Breast epithelium (tissue), 4 donors: ENCODE measurements at places on chromosomes 2 and 18.
A peak's percentile ranks its signal among the peaks of the same experiment; 100 is the strongest.

GRCh38 chr18:48922801-48923730 lies 27.7 kb downstream of the SMAD7 start:
- no peak for DNase-seq

DNA sequence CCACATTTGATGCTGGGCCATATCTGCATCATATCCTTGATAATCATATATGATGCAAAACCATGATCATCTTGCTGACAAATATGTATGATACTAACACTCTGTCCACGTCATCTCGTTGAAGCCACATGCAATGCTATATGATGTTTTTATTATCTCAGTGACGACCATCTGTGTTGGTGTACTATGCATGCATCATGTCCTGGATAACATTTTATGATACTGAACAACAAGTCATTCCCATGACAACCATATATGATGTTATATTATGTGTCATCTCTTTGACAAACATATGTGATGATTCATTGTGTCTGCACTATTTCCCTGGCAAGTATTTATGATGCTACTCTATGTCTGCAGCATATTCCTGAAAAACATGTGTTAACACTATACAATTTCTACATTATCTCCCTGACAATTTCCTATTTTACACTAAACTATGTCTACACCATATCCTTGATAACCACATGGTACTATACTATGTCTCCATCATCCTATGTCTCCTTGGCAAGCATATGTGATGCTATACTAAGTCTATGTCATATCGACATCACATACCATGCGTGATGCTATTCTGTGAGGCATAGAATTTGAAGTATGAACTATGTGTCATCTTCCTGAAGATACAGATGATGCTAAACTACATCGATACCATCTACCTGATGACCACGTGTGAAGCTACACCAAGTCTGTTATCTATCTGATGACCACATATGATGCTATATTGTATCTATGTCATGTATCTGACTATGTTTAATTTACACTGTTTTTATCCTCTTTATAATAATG lies 37.0 kb downstream of the DAW1 start:
- DNase-seq, result no peak

- no peak for DNase-seq
Measured at GRCh38 chr2:219472629-219473187, 26.0 kb upstream of the GMPPA start.

GRCh38 chr2:74507926-74508520 lies 528 bp upstream of the PCGF1 start:
- DNase-seq, result peak; percentile 37

DNA sequence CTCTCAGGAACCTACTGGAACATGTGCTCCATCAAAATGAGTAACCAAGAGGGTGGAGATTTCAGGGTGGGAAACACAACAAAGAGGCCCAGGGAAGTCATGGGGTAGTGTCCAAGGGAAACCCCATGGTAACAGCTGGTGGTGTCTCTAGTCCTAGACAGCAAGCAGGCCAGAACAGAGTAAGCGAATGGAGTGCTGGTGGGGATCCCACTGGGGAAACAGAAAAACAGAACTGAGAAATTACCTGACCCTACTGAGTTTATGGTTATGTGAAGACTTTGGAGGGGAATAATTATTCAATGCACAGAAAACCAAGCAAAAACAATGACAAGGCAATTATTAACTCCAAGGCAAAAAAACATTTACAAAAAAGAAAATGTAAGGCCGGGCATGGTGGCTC lies 16.9 kb downstream of the ERCC3 start:
- no peak for DNase-seq

GRCh38 chr2:1052771-1053191 lies 102.1 kb downstream of the SNTG2 start:
- DNase-seq, result no peak

GRCh38 chr2:124640221-124640750 lies 615.2 kb downstream of the CNTNAP5 start:
- no peak for DNase-seq

- DNase-seq, result no peak
Measured at GRCh38 chr2:11187083-11187619, 31.9 kb downstream of the SLC66A3 start.

DNA sequence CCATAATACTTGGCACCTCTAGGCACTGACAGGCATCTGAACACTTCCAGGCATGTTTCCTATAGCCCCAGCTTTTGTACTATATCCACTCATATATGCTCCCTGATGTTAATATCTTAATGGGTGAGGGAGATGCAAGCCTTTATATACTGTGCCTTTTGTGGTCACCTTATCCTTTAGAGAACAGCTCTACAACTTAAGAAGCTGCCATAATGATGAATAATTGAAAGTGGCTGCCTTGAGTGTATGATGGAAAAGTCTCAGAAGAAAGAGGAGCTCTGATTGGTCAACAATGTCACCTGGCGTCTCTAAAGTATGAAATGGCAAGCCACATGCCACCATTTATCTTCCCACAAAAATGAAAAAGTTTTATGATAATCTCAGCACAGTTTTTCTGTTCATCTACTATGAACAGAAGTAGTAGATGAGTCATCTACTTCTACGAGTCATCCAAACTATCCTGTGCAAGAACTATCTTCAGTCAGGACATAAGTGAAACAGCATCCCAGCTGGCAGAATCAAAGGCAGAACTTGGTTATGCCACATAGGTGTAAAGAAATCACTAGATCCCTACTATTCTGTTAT lies 997.9 kb upstream of the CELF4 start:
- no peak for DNase-seq

- DNase-seq, result no peak
Measured at GRCh38 chr2:171317492-171318125, 116.2 kb downstream of the METTL8 start.

- no peak for DNase-seq
Measured at GRCh38 chr2:13779996-13780395, 852.5 kb upstream of the LRATD1 start.

DNA sequence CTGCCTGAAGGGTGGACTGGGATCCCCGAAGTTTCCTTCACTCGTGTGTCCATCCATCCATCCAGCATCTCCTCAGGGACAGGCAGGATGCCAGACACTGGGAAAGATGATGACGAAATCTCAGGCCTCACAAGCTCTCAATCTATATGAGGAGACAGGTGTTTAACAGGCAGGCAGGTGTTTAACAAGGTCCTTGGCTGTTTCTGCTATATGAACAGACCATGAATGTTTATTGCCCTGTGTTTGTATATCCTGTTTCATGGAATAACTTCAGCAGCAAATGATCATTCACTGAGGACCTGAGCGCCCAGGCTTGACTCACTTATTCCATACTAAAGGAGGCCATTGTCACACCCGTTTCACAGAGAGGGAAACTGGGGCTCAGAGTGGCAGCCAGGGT lies 685.8 kb upstream of the HS6ST1 start:
- DNase-seq, result no peak

- DNase-seq, result no peak
Measured at GRCh38 chr2:71925268-71926088, 222.2 kb downstream of the CYP26B1 start.

- DNase-seq, result no peak
Measured at GRCh38 chr2:145185696-145186095, 665.8 kb upstream of the ZEB2 start.

DNA sequence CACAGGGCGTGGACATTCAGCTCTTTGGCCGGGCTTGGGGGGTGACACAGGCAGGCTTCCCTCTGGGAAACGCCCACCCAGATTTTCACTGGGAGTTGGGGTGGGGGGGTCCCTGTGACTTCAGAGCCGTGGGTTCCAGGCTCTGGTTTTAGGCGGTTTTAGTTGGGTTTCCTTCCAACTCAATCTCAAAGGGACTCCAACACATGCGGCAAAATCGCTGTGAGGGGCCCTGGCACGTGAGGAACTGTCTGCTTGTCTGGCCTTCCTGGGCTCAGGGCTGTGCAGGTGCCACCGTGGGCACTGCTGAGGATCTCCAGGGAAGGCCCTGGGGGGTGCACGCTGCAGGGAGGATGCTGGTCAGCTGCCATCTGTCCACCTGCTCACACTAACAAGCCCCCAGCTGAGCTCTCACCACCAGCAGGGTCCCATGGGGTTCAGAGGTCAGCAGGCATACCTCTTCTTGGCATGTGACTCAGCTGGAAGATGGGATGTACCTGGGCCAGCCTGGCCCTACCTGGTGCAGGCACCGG lies 11.7 kb downstream of the HS6ST1 start:
- no peak for DNase-seq

- DNase-seq, result no peak
Measured at GRCh38 chr2:103860016-103860415, 993.9 kb upstream of the POU3F3 start.
